ENCODE measurements at places on chromosomes 2 and 18.

DNA sequence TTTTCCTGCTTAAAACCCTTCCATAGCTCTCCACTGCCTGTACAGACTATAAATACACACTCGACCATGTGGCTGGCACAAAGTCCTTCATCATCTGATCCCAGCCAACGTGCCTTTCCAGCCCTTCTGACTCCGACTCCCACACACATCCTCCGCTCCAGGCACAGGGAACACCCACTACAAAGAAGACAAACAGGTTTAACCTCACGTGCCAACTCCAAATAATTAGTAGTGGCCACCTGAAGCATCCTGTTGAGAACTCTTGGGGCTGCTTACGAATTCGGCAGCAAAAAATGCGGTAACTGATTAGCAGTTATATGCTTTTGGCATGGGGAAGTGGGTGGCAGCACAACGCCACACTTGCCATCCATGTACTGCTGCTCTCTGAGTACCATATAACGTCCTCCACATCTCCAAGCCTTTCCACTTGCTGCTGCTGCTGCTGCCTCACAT is 12.1 kb downstream of the SPIRE1 start:
- no peak for DNase-seq

DNA sequence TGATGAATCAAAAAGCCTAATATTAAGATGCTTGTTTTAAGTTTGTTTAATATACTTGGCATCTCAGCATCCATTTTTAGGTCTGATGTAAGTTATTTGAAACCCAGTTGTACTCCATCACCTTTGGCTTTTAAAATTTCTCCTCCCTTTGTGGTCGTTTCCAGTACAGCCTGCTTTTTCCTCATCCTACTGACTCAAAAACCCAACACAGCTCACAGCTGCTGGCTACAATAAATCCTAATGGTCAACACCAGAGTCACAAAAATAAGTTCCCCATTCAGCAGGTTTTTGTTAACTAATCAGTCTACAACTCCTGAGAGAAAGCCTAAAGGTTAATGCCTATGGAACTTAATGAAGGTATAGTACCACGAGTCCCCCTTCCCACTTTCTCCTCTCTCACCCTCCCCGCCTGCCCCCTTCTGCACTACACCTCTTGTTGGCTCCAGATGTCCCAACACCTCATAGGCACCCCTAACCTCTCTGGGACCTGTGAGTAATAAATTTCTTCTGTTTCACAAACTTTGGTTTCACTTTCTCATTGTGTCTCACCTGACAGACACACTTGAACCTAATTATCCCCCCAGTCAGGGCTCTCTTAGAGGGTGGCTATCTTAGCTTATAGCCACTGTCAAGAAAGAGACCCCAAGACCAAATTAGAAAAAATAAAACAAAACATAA is 148.6 kb downstream of the GALNT1 start:
- no peak for DNase-seq

GRCh38 chr2:44578471-44579093 is 216.8 kb downstream of the CAMKMT start:
- DNase-seq = no peak

DNA sequence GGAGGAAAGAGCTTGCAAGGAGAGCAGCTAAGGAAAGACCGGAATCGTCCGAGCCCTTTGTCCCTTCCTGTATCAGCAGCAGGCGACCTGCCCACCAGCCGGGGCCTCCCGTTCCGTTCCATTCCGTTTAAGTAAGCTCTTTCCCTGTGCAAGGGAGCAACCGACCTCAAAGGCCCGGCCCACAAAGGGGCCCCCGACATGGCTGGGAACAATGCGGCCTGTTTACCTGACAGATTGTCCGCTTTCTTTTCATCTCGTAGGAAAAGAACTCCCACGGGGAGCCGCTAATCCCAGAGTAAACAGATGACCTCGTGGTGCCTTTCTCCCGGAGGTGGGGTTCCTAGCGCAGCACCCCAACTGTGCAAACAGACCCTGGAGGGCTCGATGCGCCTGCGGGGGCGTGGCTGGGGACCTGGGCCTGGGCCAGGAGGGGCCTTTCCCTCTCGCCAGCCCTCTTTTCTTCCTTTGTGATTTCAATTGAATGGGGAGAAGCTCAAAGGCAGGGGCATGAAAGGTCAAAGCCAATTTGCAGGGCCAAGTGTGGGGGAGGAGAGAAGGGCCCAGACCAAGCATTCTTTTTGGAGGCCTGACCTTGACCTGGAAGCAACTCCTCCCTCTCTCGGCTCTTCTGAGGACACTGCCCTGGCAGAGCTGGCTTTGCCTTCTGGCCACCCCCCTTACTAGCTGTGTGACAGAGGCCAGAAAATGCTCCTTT is 120.2 kb downstream of the INHBB start:
- peak; percentile 97 for DNase-seq

DNA sequence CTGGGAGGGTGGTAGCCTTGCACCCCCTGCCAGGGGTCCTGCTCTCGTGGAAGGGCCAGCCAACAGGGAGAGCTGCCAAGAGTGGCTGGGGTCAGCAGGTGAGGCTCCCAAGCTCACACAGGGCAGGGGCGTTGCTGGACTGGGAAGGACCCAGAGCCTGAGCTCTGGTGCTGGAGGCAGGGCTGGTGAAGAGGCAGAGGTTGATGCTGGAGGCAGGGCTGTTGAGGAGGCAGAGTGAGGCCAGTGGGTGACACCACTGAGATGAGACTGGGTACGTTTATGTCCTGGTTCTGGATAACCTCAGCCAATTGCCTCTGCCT is 7.0 kb downstream of the ADRA2B start:
- no peak for DNase-seq

GRCh38 chr2:62968168-62968567 is 82.5 kb upstream of the OTX1 start:
- no peak for DNase-seq

DNA sequence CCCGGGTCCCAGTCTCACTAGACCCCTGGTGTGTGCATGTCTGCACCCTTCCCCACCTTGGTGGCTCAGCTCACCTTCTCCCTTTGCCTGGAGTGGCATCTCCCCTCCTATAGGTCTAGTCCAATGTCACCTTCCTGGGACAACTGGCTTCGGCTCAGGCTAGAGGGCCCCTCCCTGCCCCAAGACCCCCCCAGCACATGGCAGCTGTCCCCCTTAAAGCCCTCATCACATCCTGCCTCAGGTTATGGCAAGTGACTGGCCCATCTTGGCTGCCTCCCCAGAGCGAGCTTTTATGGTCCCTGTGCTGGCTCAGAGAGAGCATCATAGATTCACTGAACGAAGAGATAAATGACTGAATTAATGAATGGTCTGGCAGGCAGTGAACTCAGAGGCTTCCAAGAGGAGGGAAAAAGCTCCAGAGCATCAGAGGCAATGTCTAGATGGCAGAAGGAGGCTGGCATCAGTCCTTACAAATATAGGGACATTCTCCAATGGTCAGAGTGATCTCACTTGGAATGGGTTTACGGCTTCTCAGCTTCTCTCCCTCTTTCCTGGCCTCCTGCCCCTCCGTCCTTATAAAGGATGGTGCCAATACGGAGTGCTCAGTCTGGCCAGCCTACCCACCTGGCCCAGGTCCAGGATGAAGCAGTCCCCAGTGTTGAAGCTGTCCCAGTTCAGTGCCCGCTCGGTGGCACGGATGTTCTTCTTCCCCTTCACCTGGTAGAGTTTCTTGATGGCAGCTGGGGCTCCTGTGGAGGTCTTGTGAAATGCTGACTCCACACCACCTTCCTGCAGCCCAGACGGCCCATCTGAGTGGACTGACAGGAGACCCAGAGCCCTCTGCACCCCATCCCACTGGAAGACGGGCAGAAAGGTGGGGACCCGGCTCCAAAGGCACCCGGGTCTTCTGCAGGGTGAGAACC is 9.4 kb downstream of the CAPG start:
- peak; percentile 21 for DNase-seq

GRCh38 chr2:209209943-209210342 is 213.9 kb upstream of the MAP2 start:
- DNase-seq = no peak

- DNase-seq = no peak
These were observed 219.6 kb downstream of the ANAPC1 start for GRCh38 chr2:111664275-111664850.

- no peak for DNase-seq
These were observed 42.1 kb upstream of the RFX8 start for GRCh38 chr2:101516823-101517690.

DNA sequence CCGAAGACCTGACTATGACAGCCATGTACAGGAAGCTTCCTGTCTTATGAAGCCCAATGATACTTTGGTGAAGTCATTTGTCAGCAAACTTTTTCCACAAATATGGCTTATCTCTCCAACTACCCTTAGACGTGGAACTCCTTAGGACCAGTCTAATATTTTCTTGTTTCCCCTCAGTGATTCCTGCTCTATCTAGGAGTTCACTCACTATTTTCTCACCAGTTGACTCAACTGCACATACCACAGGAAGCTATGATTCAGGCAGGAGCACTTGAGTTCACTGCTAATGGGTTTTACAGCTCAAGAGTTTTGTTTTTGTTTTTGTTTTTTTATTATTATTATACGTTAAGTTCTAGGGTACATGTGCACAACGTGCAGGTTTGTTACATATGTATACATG is 109.3 kb downstream of the ANTXR1 start:
- no peak for DNase-seq

DNA sequence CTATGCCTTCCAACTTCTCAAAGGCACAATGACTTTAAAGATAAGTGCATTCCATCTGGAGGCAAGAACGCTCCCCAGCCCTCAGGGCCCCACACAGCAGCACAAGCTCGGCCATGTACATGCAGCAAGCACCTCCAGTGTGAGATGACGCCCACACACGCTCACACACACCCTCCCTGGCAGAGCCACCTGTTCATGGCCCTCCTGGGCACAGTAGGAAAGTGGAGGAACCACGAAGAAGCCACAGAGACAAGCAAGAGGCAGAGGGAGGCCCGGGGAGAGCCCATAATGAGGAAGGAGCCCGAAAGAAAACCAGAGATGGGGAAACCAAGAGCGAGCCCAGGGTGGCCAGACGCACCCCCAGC is 21.7 kb downstream of the BIN1 start:
- no peak for DNase-seq

DNA sequence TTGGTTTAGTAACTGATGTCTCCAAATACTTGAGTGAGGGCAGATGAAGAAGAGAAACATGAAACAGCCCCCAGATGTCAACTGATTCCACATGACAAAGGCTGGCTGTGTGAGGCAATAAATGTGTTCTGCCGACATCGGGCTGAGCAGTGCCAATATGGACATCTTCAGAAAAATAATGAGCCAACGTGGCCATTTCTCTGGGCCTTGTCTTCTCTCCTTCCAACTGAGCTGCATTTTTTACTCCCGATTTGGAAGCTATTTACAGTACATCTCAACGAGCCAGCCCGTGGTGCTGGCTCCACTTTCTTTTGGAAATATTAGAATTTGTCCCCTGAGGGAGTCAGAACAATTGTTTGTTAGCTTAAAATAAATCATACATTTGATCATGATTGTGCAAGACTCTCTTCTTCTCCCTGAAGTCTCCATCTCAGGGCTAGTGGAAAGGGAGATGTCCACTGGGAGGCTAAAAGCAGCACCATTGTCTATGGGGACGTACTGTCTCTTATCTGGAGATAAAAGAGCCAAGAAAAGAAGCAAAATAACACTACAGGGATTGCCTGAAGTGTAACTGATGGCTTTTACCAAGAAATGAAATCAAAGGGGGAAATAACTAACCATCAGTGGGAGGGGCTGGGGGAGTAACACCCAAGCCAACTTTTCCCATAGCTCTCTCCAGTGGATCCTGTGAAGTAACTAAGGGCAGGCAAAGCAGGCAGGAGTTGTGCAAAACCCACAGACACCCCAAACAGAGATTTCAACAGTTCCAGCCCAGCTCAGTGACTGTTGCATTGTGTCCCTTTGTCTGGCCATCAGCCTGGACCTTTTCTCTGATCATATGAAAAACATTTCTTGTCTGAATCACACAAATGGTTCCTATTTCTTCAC is 114.8 kb downstream of the RDH14 start:
- no peak for DNase-seq

GRCh38 chr2:103960951-103961350 is 893.0 kb upstream of the POU3F3 start:
- no peak for DNase-seq

GRCh38 chr2:149737896-149738295 is 150.3 kb upstream of the MMADHC start:
- no peak for DNase-seq

DNA sequence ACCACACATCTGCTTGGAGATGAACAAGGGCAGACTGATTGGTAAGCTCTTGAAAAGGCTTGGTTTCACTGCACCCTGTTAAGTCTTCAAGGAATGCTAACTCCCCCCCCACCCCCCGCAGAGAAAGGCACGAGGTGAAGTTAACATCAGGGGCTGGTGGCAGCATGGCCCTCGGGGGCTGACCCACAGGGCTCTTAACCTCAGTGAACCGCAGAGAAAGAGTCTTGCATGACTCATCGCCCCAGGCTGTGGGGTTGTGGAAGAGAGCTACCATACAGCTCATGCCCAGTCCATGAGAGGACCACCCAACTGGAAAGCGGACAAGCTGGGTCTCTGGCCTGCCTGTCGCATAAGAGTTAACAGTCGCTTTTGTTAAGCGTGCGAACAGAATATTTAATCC is 10.6 kb upstream of the CEP68 start:
- DNase-seq = no peak

Data from H7 (cell line).